ENCODE measurements at places on chromosomes 13 and 19. TPM values are rescaled to one million over a fixed set of nuclear protein-coding genes. Genes with fewer than 3 reads are reported as not detected.

ZNF443 gene
- 5.1 TPM for total RNA-seq

SPACA4 gene
- not detected for total RNA-seq

TRPM4 gene
- 1.1 TPM for total RNA-seq

C19orf73 gene
- total RNA-seq: 1.4 TPM

CD22 gene
- total RNA-seq: 0.75 TPM

FCAR gene
- total RNA-seq: not detected

DNA sequence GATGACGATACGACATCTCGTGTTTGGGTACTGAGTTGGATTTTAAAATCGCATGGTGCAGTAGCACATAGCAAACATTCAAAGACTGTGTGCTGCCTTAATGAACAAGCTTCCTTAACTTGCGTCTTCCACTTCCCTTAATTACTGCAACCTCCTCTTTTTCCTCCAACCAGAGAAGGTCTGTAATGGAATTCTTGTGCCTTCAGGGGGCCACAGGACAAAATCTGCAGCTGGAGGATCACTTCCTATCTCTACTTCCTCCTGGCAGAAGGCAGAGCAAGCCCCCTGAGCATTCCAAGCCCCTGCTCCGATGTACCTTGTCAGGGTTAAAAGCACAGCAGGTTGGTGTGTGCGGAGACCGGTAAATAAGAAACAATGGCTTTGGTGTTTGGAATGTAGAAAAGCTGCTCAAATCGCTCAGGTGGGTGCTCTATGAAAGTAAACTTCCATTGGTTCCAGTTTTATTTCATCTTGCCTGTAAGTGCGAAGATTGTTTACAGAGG lies 151.3 kb upstream of the UQCRFS1 start:
- H3K4me3 ChIP-seq: no peak overlapping the region
- no peak overlapping the region for H3K27ac ChIP-seq
- DNase-seq: no peak
- H3K36me3 ChIP-seq: no peaks in the 10 kb centered on the region

DNA sequence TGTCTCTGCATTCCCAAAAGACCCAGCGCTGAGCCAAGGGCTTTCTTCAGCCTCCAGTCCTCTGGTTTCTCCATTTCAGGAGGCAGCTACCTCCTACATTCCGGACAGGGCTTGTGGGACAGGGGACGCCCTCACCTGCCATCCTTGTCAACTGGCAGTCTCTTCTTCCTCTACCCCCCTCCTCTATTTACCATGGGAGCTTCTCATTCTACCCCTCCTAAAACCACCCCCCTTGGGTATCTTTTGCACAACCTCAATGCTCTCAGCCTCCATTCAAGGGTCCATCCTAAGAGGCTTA lies 43.8 kb downstream of the ZNF93 start:
- no peak overlapping the region for H3K27ac ChIP-seq
- H3K4me1 ChIP-seq: no peaks in the 10 kb centered on the region
- H3K36me3 ChIP-seq: no peaks in the 10 kb centered on the region

DNA sequence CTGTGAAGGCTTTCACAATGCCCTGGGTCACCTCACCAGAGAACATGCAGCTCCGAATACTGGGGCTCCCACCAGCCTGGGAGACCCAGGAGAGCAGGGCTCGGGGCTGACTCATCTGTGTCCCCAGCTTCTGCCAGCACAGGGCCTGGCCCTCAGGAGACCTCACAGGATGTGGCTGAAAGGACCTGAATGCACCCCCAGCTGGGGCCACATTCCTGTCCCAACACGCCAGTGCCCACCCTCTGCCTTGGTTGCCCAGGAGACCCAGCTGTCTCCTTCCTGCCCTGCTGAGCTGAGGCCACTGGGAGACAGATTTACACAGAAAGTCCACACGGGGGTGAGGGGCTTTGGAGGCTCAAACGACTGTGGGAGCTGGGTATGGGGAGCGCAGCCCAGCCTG lies 11.9 kb downstream of the BCAT2 start:
- peaks cover 7% of the 10 kb centered on the region for H3K4me1 ChIP-seq
- no peak for DNase-seq
- H3K27me3 ChIP-seq: no peaks in the 10 kb centered on the region
- H3K27ac ChIP-seq: no peak overlapping the region
- no peak overlapping the region for H3K4me3 ChIP-seq
- no peaks in the 10 kb centered on the region for H3K36me3 ChIP-seq

GRCh38 chr19:32873247-32873959 lies 3.8 kb upstream of the SLC7A9 start:
- no peak overlapping the region for H3K4me3 ChIP-seq
- no peaks in the 10 kb centered on the region for H3K36me3 ChIP-seq
- no peaks in the 10 kb centered on the region for H3K27me3 ChIP-seq
- peak; percentile 30 for DNase-seq
- no peaks in the 10 kb centered on the region for H3K4me1 ChIP-seq

GRCh38 chr13:43799191-43799590 lies 12.4 kb upstream of the ENOX1 start:
- no peaks in the 10 kb centered on the region for H3K36me3 ChIP-seq
- H3K27ac ChIP-seq: no peak overlapping the region
- peaks cover 33% of the 10 kb centered on the region for H3K4me1 ChIP-seq
- no peak overlapping the region for H3K4me3 ChIP-seq

GRCh38 chr13:110265682-110266430 lies 41.1 kb downstream of the COL4A1 start:
- H3K4me3 ChIP-seq: no peak overlapping the region
- no peaks in the 10 kb centered on the region for H3K36me3 ChIP-seq

GRCh38 chr19:31141301-31141700 lies 207.9 kb downstream of the TSHZ3 start:
- no peaks in the 10 kb centered on the region for H3K27me3 ChIP-seq
- no peaks in the 10 kb centered on the region for H3K36me3 ChIP-seq
- no peak for DNase-seq
- no peak overlapping the region for H3K4me3 ChIP-seq

- H3K36me3 ChIP-seq: no peaks in the 10 kb centered on the region
- no peaks in the 10 kb centered on the region for H3K27me3 ChIP-seq
- DNase-seq: no peak
- peak overlapping the region; percentile 76 for H3K4me3 ChIP-seq
Observed at GRCh38 chr13:24511816-24512196, 772 bp downstream of the PARP4 start.

DNA sequence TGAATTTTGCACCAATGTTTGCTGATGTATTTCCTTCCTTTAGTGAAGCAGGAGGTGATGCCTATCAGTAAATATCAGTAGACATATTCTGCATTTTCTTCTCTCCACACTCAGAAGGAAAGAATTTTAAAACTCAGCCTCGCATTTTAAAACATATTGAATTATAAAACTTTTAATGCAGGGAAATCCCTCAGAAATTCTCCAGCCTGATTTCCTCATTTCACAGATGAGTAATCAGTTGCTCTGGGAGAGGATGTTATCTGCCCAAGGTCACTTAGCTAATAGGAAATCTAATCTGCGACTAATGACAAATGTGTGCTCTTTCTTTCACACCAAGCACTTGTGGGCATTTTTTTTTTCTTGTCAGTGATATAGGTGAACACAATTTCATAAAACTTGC lies 320.6 kb downstream of the ITGBL1 start:
- no peak overlapping the region for H3K4me3 ChIP-seq
- no peak overlapping the region for H3K27ac ChIP-seq
- no peak for DNase-seq
- no peaks in the 10 kb centered on the region for H3K4me1 ChIP-seq

DNA sequence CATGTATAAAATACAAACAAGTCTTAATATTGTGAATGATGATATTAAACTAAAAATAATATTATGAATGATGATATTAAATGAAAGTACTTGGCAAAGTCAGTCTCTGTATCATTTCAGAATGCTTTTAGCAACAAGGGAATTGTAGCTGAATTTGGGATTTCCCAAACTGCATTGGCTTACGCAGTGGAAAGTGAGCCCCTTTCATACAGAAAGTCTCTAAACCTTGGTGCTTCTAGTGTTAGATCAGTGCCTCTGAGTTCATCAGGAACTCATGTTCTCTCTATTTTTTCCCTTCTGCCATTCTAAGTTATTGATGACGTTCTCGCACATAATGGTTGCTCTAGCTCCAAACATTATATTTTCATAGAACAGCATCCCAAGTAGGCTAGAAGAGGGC lies 300.0 kb downstream of the ITGBL1 start:
- peaks cover 3% of the 10 kb centered on the region for H3K27me3 ChIP-seq
- no peak overlapping the region for H3K4me3 ChIP-seq
- no peak overlapping the region for H3K27ac ChIP-seq
- no peaks in the 10 kb centered on the region for H3K4me1 ChIP-seq

DNA sequence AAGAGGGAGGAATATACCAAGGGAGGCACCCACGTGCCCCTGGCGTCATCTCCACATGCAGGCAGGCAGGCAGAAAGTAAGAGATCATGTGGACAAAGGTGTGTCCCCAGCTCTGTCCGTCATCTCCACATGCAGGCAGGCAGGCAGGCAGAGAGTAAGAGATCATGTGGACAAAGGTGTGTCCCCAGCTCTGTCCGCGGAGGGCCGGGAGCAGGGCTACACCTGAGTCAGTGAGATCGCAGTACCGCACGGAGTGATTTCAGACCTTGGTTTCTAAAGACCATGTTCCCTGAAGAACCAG lies 22.2 kb downstream of the CAPS start:
- H3K4me3 ChIP-seq: no peak overlapping the region
- no peak for DNase-seq
- no peak overlapping the region for H3K27ac ChIP-seq

GRCh38 chr13:112638157-112638750 lies 50.3 kb upstream of the TUBGCP3 start:
- H3K27ac ChIP-seq: no peak overlapping the region
- DNase-seq: no peak
- H3K4me1 ChIP-seq: peaks cover 5% of the 10 kb centered on the region
- no peak overlapping the region for H3K4me3 ChIP-seq
- H3K27me3 ChIP-seq: peaks cover 25% of the 10 kb centered on the region

- no peak overlapping the region for H3K4me3 ChIP-seq
- no peak for DNase-seq
- no peak overlapping the region for H3K27ac ChIP-seq
Observed at GRCh38 chr19:33799476-33799875, 2.8 kb downstream of the KCTD15 start.

GRCh38 chr19:18488403-18488723 lies 33.5 kb downstream of the ELL start:
- no peaks in the 10 kb centered on the region for H3K36me3 ChIP-seq
- H3K4me3 ChIP-seq: no peak overlapping the region
- peak overlapping the region; percentile 25 for H3K27ac ChIP-seq
- no peak for DNase-seq
- no peaks in the 10 kb centered on the region for H3K27me3 ChIP-seq

DNA sequence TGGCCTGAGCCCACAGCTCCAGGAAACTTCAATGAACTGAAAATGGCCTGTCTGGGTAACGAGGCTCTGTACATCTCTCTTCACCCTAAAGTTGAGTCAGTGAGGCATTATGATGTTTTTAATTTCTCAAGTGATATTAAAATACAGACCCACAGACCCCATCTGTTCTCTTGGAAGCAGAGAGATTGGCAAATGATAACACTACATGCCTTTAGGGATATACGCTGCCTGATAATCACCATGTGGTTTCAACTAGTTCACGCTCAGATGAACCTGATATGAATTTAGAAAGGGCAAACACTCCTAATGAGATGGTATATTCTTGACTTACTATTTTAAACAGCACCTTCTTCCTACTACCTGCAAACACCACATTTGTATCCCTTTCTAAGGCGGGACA lies 127.5 kb downstream of the RFC3 start:
- H3K4me3 ChIP-seq: no peak overlapping the region
- H3K4me1 ChIP-seq: no peaks in the 10 kb centered on the region
- no peak overlapping the region for H3K27ac ChIP-seq
- no peaks in the 10 kb centered on the region for H3K36me3 ChIP-seq

GRCh38 chr19:1067341-1067957 lies 482 bp downstream of the ARHGAP45 start:
- H3K4me1 ChIP-seq: peaks cover 34% of the 10 kb centered on the region
- no peaks in the 10 kb centered on the region for H3K27me3 ChIP-seq
- H3K36me3 ChIP-seq: peaks cover 20% of the 10 kb centered on the region
- H3K27ac ChIP-seq: peak overlapping the region; percentile 91
- no peak for DNase-seq

- no peaks in the 10 kb centered on the region for H3K36me3 ChIP-seq
- no peak for DNase-seq
- H3K27me3 ChIP-seq: peaks cover 7% of the 10 kb centered on the region
Observed at GRCh38 chr13:26989957-26990713, 181.5 kb downstream of the USP12 start.

GRCh38 chr13:39515224-39515714 lies 87.7 kb downstream of the LHFPL6 start:
- no peak overlapping the region for H3K4me3 ChIP-seq
- H3K27me3 ChIP-seq: peaks cover 4% of the 10 kb centered on the region
- no peak overlapping the region for H3K27ac ChIP-seq
- H3K4me1 ChIP-seq: no peaks in the 10 kb centered on the region
- no peaks in the 10 kb centered on the region for H3K36me3 ChIP-seq

DNA sequence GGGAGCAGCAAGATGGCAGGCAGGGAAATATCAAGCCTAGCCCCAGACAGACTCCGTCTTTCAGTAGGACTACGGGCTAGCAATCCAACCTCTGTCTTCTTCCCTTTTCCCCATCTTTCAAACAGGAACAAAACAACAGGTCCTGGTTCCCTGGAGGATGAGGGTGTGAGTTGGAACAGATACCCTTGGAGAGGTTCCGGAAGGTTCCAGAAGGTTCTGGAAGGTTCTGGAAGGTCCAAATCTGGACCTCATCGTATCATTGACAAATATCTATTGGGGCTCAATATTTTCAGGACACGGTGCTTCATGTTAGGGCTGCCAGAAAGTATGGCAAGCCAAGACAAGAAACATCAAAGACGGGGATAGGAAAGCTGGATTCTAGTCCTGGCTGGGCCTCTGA lies 28.5 kb upstream of the FEM1A start:
- peaks cover 23% of the 10 kb centered on the region for H3K27me3 ChIP-seq
- DNase-seq: no peak
- H3K36me3 ChIP-seq: no peaks in the 10 kb centered on the region
- H3K4me3 ChIP-seq: no peak overlapping the region
- H3K4me1 ChIP-seq: peaks cover 4% of the 10 kb centered on the region

GRCh38 chr13:42048684-42049453 lies 421 bp downstream of the DGKH start:
- peaks cover 12% of the 10 kb centered on the region for H3K4me1 ChIP-seq
- H3K27ac ChIP-seq: peak overlapping the region; percentile 67
- H3K4me3 ChIP-seq: peak overlapping the region; percentile 83
- DNase-seq: peak; percentile 75

GRCh38 chr13:43470610-43471009 lies 316.2 kb downstream of the ENOX1 start:
- no peaks in the 10 kb centered on the region for H3K36me3 ChIP-seq
- H3K27me3 ChIP-seq: peaks cover 6% of the 10 kb centered on the region
- no peak for DNase-seq
- H3K4me1 ChIP-seq: no peaks in the 10 kb centered on the region
- H3K27ac ChIP-seq: no peak overlapping the region
- no peak overlapping the region for H3K4me3 ChIP-seq

GRCh38 chr19:45142726-45143110 lies 18.1 kb downstream of the NKPD1 start:
- H3K27me3 ChIP-seq: no peaks in the 10 kb centered on the region
- DNase-seq: no peak
- no peaks in the 10 kb centered on the region for H3K4me1 ChIP-seq
